ENCODE measurements at places on chromosomes 3 and 15. TPM values are rescaled to one million over a fixed set of nuclear protein-coding genes. Genes with fewer than 3 reads are reported as not detected.

The AADACL2 gene
- not detected for total RNA-seq

GRCh38 chr15:99545605-99546004 lies 20.2 kb upstream of the MEF2A start:
- no peak overlapping the region for H3K4me3 ChIP-seq
- no peaks in the 10 kb centered on the region for H3K27me3 ChIP-seq
- no peak for DNase-seq

The NPAP1 gene
- total RNA-seq = not detected

DNA sequence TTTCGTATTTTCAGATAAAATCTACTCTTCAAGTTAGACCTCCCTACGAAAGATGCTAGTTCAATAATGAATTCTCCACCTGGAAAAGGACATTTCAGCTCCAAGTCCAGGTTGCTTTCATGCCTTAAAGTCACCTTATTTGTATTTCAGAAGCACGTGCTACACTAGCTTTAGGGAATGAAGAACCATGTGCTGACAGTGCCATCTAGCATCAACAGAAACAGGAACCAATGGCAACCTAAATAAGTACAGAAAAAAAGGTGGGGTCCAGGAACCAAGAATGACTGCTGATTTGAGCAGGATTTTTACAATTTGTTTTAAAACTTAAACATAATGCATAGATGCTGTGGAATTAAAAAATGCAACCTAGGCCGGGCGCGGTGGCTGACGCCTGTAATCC lies 77.6 kb upstream of the SNRPN start:
- H3K4me3 ChIP-seq = no peak overlapping the region
- no peaks in the 10 kb centered on the region for H3K4me1 ChIP-seq
- H3K27ac ChIP-seq = no peak overlapping the region
- no peaks in the 10 kb centered on the region for H3K36me3 ChIP-seq

- H3K4me1 ChIP-seq = peaks cover 17% of the 10 kb centered on the region
- H3K36me3 ChIP-seq = no peaks in the 10 kb centered on the region
- H3K4me3 ChIP-seq = no peak overlapping the region
- DNase-seq = no peak
Observed at GRCh38 chr3:196340466-196340865, 2.3 kb upstream of the TM4SF19 start.

- no peaks in the 10 kb centered on the region for H3K27me3 ChIP-seq
- no peaks in the 10 kb centered on the region for H3K4me1 ChIP-seq
- no peak for DNase-seq
Observed at GRCh38 chr3:195876297-195877064, 31.9 kb downstream of the TNK2 start.

DNA sequence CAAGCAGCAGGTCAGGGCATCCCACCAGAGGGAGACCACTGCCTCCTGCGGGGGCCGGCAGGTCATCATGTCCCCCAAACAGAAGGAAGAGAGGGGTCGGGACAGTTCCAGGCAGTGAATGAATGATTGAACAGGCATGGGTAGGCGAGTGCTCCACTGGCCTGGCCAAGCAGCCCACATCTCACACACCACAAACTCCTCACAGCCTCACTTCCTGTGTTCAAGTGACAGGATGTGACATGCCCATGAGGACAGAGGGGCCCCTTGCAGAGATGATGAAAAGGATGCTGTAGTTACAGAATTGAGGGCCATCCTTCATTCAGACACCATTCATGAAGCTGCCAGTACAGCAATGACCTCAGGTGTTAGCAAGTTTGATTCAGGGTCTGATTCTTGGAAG lies 3.7 kb downstream of the IQSEC1 start:
- no peaks in the 10 kb centered on the region for H3K36me3 ChIP-seq
- no peaks in the 10 kb centered on the region for H3K27me3 ChIP-seq
- H3K4me1 ChIP-seq = peaks cover 60% of the 10 kb centered on the region

DNA sequence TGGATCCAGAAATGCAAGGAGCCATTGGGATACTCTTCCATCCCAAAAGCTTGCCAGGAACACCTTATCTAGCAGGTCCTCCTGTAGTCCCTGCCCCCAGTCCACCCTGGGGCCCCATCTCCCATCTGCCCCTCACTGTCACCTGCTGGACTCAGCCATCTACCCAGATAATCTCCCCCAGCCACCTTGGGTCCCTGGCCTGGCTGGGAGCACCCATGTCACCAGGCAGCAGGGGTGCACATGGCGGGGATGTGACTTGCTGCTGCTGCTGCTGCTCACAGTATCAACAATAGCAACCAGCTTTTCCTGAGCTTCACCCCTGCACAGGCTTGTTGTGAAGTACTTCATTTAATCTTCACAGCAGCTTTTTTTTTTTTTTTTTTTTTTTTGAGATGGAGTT lies 12.6 kb downstream of the PTH1R start:
- no peak for DNase-seq
- H3K4me1 ChIP-seq = no peaks in the 10 kb centered on the region
- H3K27ac ChIP-seq = no peak overlapping the region
- no peaks in the 10 kb centered on the region for H3K36me3 ChIP-seq
- H3K4me3 ChIP-seq = no peak overlapping the region
